ENCODE measurements at places on chromosomes 1 and 21.

DNA sequence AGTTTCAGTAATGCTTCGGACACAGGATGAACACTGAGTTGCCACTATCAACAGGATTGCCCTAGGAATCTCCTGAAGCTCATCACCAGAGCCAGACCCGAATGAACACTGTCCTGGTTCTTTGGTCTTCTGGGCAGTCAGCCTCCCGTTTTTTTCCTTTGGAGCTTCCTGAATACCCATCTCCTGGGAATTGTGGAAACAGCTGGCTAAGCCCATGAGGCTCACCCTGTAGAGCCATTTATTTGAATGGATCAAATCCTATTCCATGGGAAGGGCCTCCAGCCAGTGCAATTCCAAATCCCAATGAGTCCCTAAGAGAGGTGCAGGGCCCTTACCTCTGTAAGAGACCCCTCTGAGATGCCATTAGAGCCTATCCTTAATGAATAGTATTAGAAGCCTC, 5.9 kb downstream of the RCSD1 start:
- no peak for DNase-seq

DNA sequence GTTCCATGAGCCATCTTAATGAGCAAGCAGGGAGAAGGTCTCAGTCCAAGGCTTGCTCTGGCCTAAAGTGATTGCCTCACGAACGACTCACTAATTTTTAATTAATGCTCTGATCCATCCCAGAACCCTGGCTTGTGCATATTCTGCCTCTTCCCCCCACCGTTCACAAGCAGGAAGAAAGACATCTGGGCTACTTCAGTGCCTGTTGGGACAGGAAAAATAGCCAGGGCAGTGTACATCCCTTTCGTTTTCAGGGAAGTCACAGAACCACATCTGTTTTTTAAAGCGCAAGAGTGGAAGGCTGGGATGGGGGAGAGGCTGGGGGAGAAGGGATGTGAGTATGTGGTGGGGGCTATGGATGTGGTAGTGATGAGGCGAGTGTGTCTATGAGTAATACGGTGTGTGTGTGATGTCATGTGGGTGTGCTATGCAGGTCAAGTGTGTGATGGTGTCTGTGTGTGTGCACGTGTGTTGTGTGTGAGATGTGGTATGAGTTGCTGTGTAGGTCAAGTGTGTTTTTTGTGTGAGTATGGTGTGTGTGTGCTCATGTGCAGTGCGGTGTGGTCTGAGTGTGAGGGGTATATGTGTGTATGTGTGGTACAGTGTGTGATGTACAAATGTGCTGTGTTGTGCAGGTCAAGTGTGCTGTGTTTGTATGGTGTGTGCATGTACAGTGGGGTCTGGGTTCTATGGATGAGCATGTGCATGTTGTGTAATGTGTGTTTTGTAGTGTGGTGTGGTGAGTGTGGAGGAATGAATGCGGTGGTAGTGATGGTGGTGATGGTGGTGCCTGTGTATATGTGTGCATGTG, 64.9 kb upstream of the SYT6 start:
- DNase-seq, result no peak

DNA sequence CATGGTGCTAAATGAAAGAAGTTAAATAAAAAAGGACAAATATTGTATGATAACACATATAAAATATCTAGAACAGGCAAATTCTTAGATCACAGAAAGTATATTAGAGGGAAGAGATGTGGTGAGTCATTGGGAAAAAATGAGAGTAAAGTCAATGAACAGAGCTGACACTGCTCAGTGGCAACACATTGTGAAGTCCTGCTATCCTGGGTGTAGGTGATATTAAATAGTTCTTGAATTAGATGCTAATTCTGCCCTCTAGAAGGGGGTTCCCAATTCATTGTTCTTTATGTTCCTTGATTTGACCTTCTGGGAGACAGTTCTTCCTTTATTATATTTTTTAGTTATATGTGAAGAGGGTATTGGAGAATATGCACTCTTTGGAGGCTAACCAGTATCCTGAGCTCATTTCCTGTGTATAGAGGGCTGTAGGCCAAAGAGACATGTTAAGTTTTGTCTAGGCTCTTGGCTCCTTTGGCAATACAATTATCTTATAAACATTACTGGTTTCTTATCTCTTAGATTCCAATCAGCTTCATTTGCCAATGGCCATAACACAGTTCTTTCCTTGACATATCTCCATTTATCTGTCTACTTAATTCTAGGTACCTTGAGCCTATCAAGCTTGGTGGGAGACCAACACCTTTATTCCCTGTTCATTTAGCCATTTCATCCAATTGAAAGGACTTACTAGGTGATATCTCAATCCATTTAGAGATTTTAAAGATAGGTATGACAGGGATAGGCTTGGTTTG, 6.6 kb upstream of the SLC35A3 start:
- DNase-seq, result peak; percentile 52

GRCh38 chr1:173095632-173096031, 44.9 kb upstream of the TNFSF18 start:
- no peak for DNase-seq

DNA sequence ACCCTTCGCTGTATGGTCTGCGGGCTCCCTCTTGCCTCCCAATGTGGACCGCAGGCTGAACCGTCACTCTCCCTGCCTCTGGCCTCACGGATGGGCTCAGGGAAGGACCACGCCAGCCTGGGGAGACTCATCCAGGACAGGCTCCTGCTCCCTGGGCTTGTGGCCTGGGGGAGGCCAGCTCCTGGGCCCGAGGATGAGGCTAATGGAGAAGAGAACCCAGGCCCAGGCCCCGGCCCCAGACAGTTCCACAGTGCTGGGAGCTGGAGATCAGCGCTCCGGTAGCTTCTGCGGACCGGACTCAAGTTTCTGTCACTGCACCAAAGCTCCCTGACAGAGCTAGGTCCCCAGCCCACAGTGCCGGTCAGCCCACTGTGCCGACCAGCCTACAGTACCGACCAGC, 13.4 kb upstream of the PLEKHG5 start:
- DNase-seq, result no peak

DNA sequence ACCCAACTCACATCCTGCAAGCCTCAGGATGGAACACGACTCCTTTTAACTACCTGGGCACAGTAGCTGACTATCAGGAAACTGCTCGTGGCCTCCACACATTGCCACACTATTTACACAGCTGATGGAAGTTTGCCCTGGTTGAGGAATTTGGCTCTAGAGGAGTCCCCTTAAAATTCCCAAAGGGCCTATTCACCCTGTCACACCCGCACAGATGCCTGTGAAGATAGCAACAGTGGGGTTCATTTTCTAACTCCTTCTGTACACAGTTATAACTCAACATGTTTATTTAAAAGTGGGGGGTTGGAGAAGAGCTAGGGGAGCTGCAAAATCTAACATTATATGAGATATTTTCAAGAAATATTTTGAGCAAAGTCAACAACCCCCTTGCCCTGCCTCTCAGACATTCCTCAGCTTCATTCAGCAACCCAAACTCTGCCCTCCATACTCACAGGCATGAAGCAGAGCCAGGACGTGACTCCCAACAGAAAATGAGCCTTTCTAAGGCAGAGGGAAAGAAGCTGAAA, 35.8 kb upstream of the CCN1 start:
- peak; percentile 39 for DNase-seq

DNA sequence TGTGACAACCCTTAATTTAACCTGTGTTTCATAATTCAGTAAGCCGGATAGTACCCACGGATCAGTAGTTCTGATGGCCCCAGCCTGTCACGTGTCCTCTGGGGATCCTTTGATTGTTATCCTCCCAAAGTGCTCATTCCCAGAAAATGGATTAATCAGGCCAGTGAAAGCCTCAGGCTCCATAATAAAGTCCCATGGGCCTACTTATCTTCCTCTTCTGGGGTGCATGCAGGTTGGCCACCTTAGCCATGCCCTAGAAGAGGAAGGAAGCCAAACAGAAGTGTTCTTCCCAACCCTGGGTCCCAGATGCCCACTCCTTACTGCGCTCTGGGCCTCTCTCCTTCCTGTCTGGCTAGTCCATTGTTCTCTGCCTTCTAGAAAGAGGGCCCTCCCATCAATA, 146.1 kb downstream of the EDEM3 start:
- peak; percentile 8 for DNase-seq

- no peak for DNase-seq
Measured at GRCh38 chr1:23911921-23912320, 1.2 kb downstream of the CNR2 start.

DNA sequence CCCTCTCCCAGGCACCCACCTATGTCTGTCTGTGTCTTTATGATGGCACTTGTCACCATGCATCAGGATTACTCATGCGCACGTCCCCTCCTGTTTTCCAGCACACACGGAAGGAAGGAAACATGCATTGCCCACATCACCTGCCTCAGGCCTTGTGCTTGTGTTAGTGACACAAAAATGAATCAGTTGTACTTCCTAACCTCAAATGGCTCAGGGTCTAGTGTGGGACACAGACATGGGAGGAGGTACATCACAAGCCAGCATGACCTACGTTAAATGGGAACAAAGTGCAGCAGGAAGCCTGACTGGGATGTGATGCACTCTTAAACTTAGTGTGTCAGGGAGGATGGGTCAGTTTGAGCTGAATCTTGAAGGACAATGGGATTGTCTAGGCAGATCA, 126.7 kb downstream of the TRABD2B start:
- DNase-seq, result no peak

GRCh38 chr1:156126043-156126629, 11.6 kb downstream of the LMNA start:
- peak; percentile 97 for DNase-seq

- no peak for DNase-seq
Measured at GRCh38 chr21:15446223-15446622, 283.6 kb upstream of the USP25 start.

GRCh38 chr1:115331558-115332331, 6.3 kb downstream of the NGF start:
- no peak for DNase-seq

DNA sequence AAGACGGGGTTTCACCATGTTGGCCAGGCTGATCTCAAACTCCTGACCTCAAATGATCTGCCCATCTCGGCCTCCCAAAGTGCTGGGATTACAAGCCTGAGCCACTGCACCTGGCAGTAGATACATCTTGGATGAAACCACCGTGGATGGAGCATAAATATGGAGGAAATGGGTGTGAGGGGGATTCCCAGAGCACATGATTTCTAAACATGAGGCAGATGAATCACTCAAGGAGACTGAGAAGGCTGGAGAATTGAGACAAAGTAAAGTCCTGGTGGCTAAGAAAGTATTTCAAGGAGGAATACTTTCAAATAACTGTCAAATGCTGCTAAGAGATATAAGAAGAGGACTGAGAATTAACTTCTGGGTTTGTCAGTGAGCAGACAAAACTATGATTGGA, 5.4 kb upstream of the PGBD5 start:
- no peak for DNase-seq

GRCh38 chr1:33560680-33561079, 88.2 kb downstream of the ZSCAN20 start:
- DNase-seq, result no peak

GRCh38 chr1:245827301-245827700, 672.5 kb downstream of the KIF26B start:
- no peak for DNase-seq

DNA sequence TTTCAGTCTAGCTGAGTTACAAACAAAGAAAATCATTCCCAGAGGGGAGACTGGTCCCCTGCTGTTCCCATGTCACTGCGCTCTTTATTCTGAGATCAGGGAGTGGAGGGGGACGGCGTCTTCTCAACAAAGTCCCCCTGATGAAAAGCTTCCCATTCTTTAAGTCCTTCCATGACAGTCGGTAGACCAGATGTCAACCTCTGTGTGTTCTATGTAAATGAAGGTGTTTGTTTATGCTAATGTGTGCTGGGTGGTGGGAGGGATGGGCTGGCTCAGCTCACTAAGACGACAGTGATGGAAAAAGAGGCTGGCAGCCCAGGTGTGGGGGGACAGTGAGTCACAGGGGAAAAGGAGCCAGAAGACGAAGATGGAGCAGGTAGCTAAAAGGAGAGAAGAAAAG, 148.2 kb upstream of the KLHDC7A start:
- no peak for DNase-seq

DNA sequence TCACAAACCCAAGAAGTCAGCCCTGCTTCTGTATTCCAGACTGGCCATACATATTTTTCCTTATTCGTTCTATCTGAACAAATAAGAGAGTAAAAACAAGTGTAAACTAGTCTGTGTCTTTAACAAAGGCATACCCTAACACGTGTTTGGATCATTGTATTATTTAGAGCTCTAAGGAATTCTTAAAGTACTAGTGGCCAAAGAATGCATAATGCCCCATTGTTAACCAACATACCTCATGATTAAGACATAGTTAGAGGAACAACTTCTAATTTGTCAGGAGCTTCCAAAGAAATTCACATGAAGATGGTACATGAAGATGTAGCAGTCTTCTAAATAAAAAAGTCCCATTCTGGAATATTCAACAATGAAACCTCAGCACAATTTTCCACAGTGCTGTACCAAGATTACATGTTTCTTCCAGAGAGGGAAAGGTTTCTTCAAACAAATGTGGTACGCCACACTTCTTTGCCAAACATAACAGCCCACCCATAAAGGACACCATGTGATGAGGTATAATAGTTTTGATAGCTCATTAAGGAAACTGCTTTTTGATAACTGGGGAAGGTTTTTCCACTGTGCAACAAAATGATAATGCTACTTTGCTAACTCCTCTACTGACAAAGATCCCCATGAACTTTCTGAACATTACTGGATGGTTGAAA, 5.0 kb downstream of the PALMD start:
- DNase-seq, result peak; percentile 86

GRCh38 chr1:928825-929661, 5.3 kb downstream of the SAMD11 start:
- no peak for DNase-seq

DNA sequence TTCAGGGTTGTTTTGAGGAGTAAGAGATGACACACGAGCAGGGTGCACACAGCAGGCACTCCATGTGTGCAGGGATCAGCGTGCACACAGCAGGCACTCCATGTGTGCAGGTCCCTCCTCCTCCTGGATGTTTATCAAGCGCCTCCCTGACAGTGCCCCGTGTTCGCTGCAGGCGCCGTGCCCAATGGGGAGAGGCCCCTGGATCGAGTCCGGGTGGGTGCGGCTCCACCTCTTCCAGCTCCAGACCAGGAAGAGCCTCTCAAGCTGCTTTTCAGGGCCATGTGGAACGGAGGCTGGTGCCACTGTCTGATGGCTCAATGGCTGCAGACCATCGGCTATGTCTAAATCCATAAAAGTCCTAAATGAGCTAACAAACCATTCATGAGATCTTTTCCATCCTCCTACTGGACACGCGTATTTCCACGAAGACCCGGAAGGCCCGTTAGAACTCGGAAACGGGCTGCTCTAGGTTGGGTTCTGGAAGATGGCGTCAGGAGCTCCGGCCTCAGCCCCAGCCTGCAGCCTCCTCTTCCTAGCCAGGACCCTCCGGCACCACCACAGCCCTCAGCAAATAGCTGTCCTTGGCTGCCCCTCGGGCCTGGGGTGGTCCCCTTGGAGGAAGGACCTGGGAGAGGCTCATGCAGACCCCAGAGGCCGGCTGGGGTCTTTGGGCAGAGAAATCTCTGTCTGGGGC, 36.0 kb downstream of the RRP1 start:
- DNase-seq, result no peak

- no peak for DNase-seq
Measured at GRCh38 chr1:89604414-89604735, 28.5 kb upstream of the LRRC8C start.

- peak; percentile 67 for DNase-seq
Measured at GRCh38 chr1:19676438-19676922, 11.8 kb downstream of the HTR6 start.
